ENCODE measurements at places on chromosomes 2 and 18.

GRCh38 chr2:122795763-122796162 lies 1040.3 kb downstream of the TSN start:
- no peak for DNase-seq

GRCh38 chr18:54923339-54923956 lies 35.8 kb downstream of the CCDC68 start:
- DNase-seq = no peak

DNA sequence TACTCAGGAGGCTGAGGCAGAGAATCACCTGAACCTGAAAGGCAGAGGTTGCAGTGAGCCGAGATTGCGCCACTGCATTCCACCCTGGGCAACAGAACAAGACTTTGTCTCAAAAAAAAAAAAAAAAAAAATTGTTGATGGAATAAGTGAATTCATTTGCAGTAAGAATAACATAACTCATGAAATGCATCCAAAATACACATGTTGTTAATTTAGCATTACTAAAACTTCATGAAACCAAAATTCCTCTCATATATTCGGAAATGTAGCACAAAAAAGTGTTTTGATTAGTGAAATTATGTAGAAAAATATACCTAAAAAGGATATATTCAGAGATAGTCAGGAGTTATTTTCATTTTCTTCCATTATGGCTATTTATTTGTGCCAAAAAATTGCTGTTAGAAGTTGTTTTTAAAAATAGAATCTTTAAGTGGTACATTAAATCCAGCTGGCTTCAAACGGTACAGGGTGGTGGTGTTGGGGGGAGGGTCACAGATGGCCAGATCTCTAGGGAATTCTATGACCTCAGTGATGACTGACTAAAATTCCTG lies 78.2 kb upstream of the UGP2 start:
- no peak for DNase-seq

DNA sequence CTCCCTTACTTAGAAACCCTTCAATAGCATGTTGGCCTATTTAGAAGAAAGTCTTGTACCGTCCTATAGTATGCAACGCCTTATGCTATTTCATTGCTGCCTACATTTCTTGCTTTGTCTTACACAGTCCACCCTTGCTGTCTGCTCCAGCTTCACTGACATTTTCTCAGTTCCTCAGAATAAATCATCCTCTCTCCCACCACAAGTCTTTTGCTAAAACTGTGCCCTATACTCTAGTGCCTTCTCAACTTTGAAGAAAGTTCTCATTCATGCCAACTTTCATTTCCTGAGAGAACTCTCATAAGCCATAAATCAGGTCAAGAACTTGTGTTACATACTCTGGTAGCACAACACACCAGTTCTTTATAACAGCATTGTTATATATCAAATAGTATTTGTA lies 54.3 kb upstream of the COL3A1 start:
- no peak for DNase-seq

- DNase-seq = no peak
Measured at GRCh38 chr2:46855805-46856204, 59.8 kb downstream of the MCFD2 start.
